ENCODE measurements at places on chromosomes 2 and 18.

DNA sequence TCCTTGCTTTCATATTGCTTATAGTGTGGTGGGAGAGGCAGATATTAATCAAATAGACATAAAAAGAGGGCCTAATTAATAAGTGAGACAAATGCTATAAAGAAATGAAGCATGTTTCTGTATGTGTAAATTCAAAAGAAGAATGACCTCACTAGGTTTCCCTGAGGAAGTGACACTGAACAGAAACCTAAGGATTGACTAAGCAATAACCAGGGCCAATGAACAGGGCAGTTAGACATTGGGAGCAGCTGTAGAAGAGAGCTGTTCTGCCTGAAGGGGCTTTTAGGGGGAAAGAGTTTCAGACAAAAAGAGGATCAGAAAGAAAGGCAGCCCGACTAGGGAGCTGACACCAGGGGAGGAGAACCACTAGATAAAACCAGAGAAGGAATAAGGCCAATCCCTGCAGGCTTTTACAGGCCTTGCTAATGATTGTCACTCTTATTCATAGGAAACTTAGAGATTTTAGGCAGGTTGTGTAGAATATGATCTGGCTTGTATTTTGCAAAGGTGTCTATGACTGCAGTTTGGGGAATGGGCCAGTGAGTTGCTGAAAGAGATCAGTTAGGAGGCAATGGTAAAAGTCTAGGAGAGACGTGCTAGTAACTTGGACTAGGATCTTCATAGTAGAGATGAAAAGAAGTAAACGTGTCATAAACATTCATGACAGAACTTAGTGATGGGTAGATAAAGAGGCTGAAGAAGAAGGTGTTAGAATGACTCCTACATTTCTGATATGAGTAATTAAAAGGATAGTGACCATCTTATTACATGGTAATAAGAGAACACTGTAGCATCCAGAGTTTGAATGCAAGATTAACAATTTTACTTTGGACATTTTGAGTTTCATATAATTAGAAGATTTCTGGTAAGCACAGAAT lies 26.8 kb upstream of the NABP1 start:
- no peak for DNase-seq

DNA sequence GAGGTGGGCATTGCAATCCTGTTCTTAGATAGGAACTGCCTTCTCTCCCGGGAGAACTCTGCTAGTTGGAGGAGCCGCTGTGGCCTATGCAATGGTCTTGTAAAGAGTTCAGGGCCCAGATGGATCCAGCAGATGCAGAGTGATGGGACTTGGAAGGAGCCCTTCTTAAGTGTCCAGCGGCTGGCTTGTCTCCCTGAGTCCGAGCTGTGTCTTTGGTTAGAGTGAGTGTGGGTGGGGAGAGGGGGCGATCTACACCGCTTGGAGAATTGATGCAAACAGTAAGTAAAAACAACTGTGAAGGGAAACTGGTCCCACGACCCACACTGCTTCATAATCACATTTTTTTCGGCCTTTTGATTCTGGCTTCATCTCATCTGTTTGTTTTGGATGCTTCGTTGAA lies 89.8 kb upstream of the CYRIA start:
- no peak for DNase-seq

DNA sequence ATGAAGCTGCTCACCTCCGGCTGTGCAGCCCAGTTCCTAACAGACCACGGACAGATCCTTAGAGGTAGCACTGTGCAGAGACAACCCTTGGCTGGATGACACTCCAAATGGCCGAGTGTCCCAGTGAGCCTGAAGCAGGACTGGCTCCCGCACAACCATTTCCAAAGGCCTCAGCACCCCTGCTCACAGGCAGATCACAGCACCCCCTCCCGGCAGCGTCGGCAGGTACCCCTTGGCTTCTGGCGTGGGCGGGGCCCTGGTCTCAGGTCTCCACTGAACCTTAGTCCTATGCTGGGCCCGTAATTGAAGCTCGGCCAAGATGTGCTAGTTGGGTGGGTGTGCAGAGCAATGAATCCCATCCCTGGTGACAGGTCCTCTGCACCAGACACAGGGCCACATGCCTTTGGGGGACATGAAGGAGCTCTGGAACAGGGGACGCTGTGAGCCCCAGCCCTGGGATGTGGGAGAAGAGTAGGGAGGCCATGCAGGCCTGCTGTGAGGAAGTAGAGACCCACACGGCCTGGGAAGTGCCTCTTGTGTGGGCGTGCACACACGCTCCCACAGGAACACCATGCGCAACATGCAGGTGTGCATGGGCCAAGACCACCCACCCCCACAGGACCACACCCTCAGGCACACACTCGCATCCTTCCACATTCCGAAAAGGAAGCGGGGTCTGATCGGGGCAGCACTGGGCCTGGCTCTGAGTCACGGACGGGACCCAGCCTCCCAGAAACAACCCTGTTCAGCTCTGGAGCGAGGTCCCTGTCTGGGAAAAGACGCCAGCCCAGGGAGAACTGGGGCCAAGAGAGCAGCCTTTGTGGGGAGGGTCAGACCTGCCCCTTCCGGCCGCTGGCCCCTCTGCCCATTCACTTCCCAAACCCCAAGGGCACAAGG lies 2.8 kb downstream of the DUSP2 start:
- no peak for DNase-seq

DNA sequence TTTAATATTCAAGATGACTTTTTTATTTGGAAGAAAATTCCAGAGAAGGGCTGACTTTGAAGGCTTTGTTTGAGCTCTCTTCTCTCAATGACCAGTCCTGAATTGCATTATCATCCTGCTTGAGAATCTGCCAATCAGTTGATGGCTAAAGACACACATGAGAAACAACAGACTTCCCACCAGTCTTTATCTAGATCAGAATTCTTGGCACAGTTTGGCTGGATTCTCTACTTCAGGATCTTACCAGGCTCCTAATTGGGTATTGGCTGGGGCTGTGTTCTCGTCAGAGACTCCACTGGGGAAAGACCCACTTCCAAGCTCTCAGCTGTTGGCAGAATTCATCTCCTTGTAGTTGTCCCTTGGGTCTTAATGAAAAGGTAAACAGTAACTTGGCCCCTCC lies 86.0 kb downstream of the WDSUB1 start:
- no peak for DNase-seq

DNA sequence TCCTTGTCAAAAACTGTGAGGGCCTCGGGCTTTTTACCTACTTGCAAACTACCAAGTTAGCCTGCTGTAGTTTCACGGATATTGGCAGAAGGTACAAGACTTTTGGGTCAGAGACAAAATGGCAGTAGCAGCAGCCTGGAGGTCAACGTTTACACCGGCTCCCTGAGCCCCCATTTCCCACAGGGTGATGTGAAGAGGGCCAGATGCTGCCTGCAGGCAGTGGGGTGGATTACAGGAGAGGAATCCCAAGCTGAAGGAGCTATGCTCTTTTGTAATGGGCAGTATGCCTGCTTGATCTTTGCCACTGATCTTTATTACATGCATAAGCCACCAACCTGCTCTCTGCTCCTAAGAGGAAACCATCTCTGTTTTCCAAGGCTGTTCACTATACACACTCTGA lies 29.5 kb upstream of the SP5 start:
- no peak for DNase-seq

DNA sequence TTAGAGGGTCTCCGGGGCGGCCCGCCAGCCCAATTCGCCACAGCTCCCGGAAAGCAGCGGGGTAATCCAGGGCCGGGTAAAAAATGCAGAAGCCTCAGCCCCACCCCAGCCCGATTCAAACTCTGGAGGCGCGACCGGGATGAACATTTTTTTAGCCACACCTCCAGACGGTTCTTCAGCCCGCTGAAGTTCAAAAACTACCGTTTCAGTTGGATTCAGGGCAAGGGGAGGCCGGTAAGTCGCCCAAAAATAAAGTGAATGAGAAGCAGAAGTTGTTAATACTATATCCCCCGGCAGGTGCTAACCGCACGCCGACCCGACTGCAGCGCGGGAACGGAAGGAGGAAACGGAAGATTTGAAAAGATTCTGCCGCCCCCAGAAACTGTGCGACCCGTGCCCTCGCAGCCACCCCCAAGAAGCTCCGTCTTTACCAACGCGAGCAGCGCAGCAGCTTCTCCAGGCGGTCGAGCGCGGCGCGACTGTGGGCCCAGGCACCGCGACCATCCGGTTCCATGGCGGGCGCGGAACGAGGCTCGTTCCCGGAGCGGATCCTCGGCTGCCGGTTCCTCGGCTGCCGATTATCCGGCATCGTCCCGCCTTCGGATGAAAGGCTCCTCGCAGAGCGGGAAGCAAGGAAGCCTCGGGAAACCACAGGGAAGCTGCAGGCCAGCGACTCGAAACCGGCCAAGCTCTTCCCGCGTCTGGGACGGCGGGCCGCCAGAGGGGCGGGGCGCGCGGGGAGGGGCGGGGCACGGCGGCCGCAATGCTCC lies at the start of gene BARD1:
Gene BARD1 (minus strand): TSS at position 703 of the 770 bp plus-strand sequence. CDS start 114 bp downstream, at position 589.
- peak; percentile 62 for DNase-seq

DNA sequence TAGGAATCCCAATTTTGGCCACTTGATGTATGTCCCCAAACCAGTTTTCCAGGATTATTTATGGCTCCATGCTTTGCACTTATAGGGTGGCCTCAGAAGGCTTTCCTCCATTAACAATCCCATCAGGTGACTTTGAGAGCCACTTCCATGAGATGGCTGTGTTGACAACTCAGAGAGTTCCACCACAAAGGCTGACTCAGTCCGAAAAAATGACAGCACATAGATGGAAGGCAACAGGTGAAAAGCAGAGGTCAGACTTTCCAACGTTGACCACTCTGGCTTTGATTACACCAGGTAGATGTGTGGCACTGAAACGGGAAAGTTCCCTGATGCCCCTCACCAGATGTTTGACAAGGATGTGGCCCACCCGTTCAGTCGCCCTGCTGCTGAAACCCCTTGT lies 431.4 kb upstream of the TNP1 start:
- no peak for DNase-seq

DNA sequence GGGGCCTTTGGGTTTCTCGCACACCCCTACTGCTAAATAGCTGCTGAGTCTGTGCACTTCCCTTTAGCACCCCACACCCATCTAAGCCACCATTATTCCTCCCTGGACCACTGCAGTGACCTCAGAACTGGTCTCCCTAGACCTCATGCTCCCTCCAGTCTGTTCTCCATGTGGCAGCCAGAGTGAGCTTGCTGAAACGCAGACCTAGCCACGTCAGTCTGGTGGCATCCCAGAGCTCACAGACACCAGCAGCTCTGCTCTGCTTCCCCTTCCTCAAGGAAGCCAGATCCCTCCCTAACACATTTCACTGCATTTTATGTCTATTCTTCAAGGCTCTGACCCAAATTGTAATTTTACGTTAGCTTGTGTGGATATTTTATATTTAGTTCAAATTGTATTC lies 144.4 kb downstream of the DYSF start:
- no peak for DNase-seq

GRCh38 chr2:39121523-39122063 lies 742 bp upstream of the SOS1 start:
- no peak for DNase-seq

- DNase-seq = no peak
These were observed 6.5 kb downstream of the NBAS start for GRCh38 chr2:15554525-15555218.

- DNase-seq = no peak
These were observed 107.3 kb upstream of the IL1R2 start for GRCh38 chr2:101884423-101884822.

DNA sequence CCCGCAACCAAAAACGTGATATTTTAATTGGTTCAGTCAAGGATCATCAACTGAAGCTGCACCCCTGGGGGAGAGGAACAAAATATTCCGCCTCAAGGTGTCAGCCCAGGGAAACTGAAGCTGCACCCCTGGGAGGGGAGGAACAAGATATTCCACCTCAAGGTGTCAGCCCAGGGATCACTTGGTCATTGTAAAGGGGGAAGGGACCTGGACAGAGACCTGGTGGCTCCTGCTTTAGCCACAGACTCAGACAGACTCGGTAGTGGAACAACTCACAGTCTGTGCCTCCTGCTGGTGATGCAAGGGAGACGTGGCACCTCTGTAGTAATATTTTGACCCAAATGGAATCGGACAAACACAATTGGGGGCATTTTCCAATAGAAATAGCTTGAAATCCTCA lies 75.1 kb downstream of the GBX2 start:
- DNase-seq = no peak

GRCh38 chr2:98282109-98282508 lies 64.1 kb upstream of the CNGA3 start:
- no peak for DNase-seq

DNA sequence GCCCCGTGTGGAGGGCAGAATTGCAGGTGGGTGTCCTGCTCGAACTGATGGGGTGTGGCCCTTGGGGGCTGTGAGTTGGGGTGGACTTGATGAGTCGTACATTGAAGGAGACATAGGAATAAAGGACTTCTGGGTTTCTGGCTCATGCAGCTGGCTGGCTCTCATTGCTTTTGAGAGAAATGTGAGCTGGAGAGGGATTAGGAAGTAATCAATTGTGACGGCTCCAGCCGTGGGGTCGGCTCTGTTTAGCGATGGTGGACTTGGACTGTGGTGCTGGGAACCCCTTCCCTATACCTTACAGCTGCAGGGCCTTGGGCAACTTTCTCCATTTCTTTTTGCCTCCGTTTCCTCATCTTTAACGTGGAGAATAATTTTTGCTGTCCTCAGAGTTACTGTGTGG lies 9.2 kb downstream of the IMPA2 start:
- DNase-seq = no peak

DNA sequence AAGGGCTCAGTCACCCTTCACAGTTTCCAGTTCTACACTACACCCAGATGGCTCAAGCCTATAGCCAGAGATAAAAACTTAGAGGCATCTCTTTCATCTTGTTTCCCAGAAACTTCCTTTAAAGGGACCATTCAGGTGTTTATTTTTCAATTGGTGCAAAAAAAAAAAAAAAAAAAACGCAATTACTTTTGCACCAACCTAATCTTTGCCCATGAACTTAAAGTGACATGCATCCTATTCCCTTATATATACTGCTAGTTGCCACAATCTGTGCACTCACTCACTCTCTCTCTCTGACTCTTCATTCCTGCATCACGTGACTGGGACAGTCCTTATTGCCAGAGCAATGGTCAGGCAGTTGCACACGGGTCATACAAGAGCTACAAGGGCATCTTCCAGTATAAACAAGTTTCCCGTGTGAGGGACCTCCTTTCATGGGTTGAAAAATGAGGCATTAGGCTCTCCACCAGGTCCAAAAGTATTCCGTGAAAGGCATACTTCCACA lies 789.4 kb downstream of the EPHA4 start:
- DNase-seq = no peak

- DNase-seq = no peak
These were observed 14.4 kb downstream of the GPR55 start for GRCh38 chr2:230910546-230911177.

GRCh38 chr2:22198381-22199283 lies 1074.9 kb downstream of the TDRD15 start:
- no peak for DNase-seq

DNA sequence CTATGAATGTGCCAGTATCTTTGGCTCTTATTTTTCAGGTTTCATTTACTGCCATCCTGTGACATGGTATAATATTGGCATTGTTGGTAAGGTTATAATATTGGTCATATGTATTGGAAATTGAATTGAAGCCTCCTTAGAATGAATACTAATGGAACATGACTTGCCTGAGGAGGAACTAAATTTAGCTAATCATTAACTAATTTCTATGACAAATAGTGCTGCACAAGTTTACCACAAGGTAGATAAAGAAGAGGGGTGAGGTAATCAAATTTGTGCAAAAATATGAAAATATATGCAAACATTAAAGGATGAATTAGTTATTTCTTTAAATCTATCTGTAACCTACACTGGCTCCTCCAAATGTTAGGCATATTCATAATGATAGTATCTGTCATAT lies 43.2 kb upstream of the ORC2 start:
- no peak for DNase-seq

GRCh38 chr18:69916412-69916811 lies 31.3 kb downstream of the CD226 start:
- DNase-seq = no peak

- DNase-seq = no peak
These were observed 62.3 kb downstream of the TNS1 start for GRCh38 chr2:217940261-217941220.

- DNase-seq = no peak
These were observed 195.9 kb upstream of the CYRIA start for GRCh38 chr2:16861530-16861929.

Data from Jurkat, Clone E6-1 (cell line).